ENCODE measurements at places on chromosomes 7 and 10.

GRCh38 chr7:77806425-77806824, 7.9 kb downstream of the PHTF2 start:
- no peak for DNase-seq

DNA sequence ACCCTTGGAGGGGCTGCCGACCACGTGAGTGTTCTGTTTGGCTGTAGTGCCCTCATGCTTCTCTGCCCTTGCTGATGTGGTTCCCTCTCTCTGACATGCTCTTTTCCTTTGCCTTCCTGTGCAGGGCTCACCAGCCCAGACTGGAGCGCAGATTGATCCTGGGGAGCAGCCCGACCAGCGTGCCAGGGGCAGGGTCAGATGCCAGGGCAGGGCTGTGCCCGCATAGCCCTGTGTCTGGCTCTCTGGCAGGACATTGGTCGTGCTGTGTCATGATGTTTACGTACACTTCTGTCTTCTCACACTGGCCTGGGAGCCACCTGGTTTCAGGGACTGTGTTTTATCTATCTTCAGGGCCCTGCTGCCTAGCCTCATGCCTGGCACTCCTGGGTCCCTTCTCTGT, 300.8 kb downstream of the CAMK1D start:
- DNase-seq: no peak

- no peak for DNase-seq
These were observed 72.0 kb upstream of the BTBD16 start for GRCh38 chr10:122199070-122199469.

GRCh38 chr10:96292971-96293920, 11.0 kb upstream of the DNTT start:
- DNase-seq: peak; percentile 55

GRCh38 chr10:77079592-77080300, 557.9 kb downstream of the KCNMA1 start:
- no peak for DNase-seq

DNA sequence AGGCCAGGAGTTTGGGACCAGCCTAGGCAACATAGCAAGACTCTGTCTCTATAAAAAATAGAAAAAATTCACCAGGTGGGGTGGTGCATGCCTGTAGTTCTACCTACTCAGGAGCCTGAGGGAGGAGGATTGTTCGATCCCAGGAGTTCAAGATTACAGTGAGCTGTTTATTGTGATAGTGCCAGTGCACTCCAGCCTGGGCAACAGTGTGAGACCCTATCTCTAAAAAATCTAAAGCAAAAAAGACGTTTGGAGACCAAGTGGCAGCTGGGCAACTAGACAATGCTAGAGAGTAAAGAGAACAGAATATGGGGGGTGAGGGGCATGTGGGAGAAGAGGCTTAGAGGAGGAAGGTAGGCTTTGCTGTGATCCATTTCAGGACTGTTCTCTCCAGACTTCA, 1.4 kb downstream of the PDSS1 start:
- no peak for DNase-seq

GRCh38 chr10:66189271-66189670, 736.6 kb upstream of the LRRTM3 start:
- DNase-seq: no peak

DNA sequence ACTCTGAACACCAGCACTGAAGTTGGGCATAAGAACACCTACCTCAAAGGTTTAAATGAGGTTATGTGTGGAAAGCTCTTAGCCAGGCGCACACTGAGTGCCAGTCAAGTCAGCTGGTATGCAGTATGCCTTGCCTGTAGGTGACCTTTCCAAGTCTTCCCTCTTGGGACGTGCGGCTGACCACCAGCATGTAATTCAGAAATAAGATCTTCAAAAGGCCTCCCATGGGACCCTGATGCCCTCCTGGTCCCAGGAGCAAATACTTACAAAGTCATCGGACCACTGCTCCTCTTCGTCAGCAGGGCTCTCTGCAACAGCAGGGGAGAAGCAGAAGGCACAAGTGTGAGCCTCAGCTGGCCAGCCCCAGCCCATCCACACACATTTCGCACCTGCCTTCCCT, 40.8 kb downstream of the BLNK start:
- DNase-seq: no peak

DNA sequence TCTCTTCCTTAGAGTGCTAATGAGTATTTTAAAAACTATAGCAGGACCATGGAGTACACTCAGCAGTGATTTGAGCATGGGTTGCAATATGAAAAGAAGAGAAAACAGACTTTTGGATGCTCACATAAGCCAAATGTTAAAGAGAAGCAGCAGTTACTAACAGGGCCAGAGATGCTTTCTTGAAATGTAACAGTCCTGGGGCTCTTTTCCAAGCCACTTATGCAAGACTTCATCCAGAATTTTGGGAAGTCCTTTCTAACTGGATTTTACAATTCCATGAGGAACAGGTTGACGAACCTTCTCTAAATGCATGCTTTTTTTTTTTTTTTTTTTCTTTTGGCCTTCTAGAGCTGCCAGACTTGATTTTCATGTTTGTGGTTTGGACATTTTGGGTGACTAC, 282.0 kb downstream of the SEC23IP start:
- DNase-seq: no peak

DNA sequence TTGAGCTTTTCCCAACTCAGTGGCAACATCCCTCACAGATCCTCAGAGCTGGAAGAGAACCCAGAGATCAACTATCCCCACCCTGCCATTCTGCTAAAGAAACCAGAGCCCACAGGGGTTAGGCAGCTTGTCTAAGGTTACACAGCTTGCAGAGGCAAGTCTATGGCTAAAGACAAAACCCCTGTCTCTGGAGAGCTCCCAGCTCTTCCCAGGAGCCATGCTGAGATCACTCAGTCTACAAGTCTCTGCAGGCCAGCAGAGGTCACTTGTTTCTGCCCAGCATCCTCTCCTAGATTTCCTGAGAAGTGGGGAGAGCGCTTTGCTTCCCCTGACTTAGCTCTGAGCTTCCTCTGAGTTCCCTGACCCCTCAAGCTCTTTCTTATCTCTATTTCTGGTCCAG, 28.5 kb upstream of the LOXL4 start:
- DNase-seq: no peak

GRCh38 chr10:14683256-14683655, 91.4 kb downstream of the FAM107B start:
- no peak for DNase-seq

DNA sequence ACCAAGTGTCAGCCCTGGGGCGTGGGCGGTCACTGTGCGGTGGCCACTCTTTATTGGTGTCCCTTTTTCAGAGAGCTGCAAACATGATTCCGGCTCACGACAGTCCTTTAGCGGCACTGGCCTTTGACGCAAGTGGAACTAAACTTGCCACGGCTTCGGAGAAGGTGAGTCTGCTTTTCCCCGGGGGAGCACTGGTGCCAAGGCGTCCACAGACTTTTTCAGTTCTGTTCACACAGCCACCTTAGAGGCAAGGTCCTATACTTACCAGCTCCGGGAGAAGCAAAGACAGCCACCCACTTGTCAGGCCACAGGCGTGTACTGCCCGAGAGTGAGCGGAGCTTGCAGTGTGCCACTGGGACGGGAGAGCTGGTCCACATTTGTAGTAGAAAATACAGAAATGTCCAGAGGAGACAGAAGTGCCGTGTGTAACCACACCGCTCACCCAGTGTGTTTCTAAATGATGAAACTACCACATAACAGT, 27.9 kb downstream of the WIPI2 start:
- no peak for DNase-seq

- DNase-seq: no peak
These were observed 8.8 kb downstream of the NXPH1 start for GRCh38 chr7:8442051-8442813.

Data from ELR (cell line).